SK-N-MC (cell line): ENCODE measurements at places on chromosomes 3 and 15.
A peak's percentile ranks its signal among the peaks of the same experiment; 100 is the strongest.

- DNase-seq, result no peak
These were observed 42.2 kb downstream of the RIOX2 start for GRCh38 chr3:97930018-97930417.

DNA sequence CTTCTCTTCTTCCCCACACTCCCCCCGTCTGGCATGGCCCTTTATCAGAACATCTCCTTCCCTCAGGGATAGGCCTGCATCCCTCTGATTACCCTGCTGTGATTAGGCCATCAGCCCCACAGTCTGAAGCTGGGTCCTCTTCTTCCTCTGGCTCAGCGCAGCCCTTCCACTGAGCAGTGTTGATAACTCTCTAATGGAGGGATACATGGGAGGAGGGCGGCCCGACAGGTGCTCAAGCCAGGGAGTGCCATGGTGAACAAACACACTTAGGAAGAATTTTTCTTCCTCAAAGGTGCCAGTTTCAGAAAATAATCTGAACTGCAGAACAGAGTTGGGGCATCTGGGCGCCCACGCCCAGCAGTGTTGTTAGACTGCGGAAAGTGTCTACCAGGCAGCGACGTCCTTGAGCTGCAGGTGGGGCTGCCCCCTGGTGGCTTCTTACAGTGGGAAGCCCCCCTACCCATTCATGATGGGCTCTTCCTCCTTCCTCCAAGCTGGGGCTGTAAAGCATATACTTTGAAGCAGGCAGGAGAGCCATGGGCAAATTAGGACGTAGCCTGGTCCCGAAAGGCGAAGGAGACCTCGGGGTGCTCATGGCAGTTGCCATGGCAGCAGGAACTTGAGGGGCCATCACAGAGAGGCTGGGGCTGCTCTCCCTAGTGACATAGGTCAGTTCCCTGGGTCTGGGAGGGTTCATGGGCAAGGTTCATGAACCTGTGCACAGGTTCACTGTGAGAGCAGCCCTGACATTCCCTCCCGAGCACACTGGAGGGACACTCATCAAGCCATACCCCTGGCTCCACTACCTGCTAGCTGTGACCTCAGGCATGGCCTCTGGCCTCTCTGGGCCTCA lies 33.2 kb upstream of the NR2C2 start:
- DNase-seq, result no peak

GRCh38 chr3:80238152-80238551 lies 470.4 kb upstream of the ROBO1 start:
- no peak for DNase-seq

- DNase-seq, result no peak
These were observed 69.8 kb downstream of the TNFAIP8L3 start for GRCh38 chr15:51024735-51025453.

DNA sequence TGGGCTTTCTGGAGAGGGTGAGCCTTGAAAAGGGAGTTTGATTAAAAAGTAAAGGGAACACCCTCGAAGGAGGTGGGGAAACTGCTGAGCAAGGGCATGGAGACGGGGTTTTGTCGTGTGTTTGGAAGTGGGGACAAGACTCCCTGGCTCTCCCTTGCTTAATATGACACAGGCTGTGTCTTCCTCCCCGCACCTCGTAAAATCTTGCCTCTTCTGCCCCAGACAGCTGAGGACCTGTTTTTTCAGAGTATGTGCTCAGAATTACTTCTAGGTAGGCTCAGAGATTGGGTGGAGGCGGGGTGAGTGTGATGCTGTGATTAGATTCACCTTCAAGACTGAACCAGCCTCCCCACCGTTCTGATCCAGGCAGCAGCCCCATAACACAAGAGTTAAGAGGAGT lies 244.4 kb upstream of the TLE3 start:
- DNase-seq, result no peak

GRCh38 chr3:147298511-147298982 lies 107.8 kb downstream of the ZIC4 start:
- peak; percentile 96 for DNase-seq

- DNase-seq, result no peak
These were observed 82.1 kb downstream of the GABRB3 start for GRCh38 chr15:26690778-26691177.
